Activated naive CD4-positive, alpha-beta T cell treated with anti-CD3 and anti-CD28 coated beads, Interleukin-2, amount 50 U/mL, for 72 hours (primary cell): ENCODE measurements at places on chromosomes 2 and 18.

DNA sequence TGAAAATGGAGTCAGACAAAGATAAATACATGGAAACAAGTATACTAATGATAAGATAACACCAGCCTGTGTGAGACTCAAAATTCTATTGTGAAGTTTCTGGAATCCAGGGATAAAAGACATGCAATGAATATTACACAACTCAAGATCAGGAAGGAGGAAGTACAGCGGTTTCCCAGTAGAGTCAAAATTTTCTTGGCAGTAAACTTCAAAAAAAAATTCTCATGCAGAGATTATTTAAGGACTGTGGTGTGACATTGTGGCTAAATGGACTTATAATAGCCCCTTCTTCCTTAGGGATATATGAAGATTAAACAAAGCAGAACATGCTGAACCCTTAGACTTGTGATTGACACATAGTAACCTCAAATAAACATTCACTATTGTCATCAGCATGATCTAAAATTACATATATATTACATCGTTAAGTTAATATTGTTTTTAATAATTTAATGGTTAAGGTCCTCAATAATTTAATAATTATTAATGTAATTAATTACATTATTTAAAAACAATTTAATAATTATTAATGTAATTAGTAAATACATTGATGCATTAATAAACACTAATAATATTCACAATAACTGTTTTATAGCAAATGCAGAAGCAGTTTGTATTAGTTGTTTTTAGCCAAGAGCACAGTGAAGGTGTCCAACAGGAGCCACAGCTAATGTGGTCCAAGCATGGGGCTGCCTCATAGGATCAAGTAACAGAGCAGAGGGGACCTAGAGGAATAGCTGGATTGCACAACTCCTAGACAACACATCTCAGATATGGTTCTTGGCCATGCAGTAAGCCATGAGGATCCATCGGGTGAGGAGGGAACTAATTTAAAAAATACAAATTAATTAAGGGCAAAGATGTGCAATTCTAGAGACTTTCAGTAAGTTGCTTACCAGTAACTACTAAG, 77.3 kb downstream of the POLE4 start:
- DNase-seq = no peak

GRCh38 chr2:175981551-175981950, 20.5 kb downstream of the LNPK start:
- DNase-seq = no peak

- no peak for DNase-seq
These were observed 46.4 kb downstream of the TCF4 start for GRCh38 chr18:55541571-55541970.

DNA sequence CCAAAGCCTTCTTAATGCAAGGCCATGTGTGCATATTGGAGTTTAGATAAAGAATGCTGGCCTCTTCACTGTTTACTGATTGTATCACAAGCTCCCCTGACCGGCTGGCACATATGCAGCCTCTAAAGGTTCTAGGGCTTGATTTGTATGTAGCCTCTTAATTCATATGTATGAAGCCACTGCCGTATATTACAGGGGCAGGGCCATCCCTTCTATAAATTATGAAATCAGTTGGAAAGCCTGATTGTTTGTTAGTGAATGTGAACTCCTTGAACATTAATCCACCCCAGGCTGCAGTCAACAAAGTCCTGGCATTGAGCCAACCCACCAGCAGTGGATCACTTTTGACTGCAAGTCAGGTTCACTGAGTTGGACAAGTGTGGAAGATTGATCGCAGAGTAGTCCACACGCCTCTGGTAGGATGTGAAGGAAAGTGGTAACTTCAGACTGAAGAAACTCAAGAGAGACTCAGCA, 61.6 kb upstream of the PARD3B start:
- DNase-seq = no peak

DNA sequence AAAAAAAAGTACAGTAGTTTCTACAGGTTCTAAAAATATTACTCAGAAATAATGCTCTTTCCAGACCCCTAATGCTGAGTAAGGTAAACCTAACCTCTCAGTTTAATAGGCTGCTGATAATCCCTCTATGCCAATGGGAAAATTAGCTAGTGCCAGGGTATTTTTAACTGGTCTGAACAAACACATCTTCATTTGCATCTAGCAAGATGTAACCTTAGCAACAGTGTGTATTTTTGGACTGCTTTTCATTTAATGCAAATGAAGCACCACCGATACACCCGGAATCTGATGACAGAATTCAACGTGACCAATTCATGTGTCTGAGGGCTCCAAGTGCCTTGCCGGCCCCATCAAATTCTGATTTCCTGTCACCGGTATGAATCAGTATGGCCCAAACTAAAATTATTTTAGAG, 47.4 kb upstream of the CYRIA start:
- DNase-seq = no peak

- DNase-seq = no peak
These were observed 301.6 kb downstream of the SMAD2 start for GRCh38 chr18:47628893-47629292.

- DNase-seq = no peak
These were observed 218.7 kb upstream of the PIEZO2 start for GRCh38 chr18:11368020-11368419.

DNA sequence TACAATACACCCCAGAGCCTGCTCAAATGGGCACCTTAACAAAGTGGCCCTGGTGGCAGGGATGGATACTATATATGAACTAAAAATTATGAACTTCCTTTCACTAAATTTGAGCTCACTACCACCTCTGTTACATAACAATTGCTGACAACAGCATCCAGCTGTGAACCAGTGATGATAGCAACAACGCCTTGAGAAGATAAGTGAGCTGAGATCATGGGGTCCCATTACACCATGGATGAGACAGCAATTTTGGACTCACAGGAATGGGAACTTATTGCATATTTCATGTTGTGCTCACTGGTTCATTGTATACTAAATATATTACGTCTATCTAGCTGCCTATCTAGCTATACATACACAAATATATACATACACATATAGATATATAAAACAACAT, 16.9 kb upstream of the ALMS1 start:
- no peak for DNase-seq

- DNase-seq = no peak
These were observed 38.5 kb downstream of the PNO1 start for GRCh38 chr2:68196120-68196716.
